ENCODE measurements at places on chromosomes 1 and 21.

- DNase-seq: no peak
These were observed 77.0 kb downstream of the CSMD2 start for GRCh38 chr1:34087986-34088385.

GRCh38 chr21:33622253-33622652 lies 19.3 kb downstream of the CRYZL1 start:
- DNase-seq: no peak

DNA sequence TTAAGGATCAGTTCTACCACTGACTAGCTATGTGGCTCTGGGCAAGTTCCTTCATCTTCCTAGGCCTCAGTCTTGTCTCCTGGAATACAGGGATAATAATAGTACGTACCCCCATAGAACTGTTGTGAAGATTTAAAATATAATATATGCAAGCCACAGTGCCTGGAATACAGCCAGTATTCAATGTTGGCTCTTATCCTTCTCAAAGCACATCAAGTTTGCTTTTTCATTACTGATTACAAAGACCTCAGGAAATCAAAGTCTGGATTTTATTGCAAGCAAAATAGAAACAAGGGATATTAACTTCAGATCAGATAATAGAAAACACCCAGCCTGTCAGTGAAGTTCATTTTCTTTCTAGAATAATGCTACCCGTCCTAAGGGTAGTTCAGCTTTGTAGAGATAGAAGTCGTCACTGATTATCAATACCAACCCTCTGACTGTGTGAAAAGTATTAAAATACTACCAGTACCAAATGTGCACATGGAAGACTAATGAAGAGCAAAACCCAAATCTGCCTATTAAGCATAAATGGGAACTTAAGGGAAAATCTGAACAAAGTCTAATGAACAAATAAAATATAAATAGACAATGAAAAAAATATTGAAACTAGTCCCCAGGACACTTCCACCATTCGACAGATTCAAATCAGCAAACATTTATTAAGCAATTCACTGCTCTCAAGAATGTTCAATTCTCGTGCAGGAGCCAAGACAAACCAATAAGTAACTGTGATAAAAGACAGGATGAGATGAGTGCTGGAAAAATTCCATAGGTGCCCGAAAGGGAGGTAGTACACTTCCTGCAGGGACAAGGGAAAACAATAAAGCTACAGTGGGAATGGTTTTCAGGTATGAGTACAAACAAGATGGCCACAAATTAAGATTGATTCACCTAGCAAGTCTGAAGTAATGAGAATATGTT lies 206.2 kb downstream of the SMYD3 start:
- no peak for DNase-seq

GRCh38 chr1:150874455-150875196 lies 1.8 kb downstream of the ARNT start:
- no peak for DNase-seq

GRCh38 chr1:3741566-3742438 lies 10.4 kb upstream of the CCDC27 start:
- DNase-seq: no peak

- no peak for DNase-seq
These were observed 229.6 kb downstream of the HHAT start for GRCh38 chr1:210558302-210558701.

GRCh38 chr21:44072111-44072510 lies 35.1 kb upstream of the PWP2 start:
- no peak for DNase-seq

DNA sequence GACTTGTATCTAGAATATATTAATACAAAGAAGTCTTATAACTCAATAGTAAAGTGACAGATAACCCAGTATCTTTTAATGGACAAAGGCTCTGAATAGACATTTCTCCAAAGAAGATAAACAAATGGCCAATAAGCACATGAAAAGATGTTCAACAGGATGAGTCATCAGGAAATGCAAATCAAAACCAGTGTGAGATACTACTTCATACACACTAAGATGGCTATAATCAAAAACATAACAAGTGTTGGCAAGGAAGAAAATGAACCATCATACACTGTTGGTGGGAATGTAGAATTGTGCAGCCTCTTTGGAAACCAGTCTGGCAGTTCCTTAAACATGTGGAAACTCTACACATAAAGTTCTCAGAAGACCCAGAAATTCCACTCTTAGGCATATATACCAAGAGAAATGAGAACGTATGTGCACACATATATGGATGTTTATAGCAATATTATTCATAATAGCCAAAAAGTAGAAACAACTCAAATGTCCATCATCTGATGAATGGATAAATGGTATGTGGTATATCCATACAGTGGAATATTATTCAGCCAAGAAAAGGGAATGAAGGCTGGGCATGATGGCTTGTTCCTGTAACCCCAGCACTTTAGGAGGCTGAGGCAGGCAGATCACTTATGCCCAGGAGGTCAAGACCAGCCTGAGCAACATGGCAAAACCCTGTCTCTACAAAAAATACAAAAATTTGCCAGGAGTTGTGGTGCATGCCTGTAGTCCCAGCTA lies 9.9 kb upstream of the MPL start:
- DNase-seq: no peak

DNA sequence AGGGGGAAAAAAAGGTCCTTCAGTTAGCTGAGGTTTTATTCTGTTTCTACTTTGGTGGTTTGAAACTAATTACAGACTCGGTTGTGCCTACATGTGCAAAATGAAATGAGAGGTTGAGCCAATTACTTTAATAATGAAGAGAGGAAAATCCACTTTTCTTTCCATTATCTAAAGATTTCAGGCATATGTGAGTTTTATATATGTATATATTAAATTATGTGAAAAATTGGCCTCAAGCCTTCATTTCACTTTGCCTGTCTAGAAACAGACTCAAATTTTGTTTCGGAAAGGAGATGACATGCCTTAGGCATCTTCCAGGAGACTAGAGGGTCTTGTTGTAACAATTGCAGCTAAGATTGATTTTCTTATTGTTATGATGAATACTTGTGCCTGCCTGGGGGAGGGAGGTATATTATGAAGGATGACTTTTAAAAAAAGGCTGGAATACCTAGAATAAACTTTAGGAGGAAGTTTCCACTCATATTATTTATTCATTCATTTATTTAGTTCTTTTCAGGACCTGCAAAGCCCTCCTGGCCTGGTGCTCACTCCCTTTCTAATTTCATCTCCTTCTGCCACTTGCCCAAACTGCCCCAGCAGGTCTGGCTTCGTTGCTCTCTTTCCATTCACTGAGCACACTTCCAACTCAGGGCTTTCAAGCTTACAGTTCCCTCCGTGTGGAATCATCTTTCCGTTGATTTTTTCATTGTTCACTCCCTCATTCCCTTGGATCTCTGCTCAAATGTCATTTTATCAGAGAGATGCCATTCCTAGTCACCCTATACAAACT lies 94.2 kb upstream of the HOOK1 start:
- DNase-seq: no peak

DNA sequence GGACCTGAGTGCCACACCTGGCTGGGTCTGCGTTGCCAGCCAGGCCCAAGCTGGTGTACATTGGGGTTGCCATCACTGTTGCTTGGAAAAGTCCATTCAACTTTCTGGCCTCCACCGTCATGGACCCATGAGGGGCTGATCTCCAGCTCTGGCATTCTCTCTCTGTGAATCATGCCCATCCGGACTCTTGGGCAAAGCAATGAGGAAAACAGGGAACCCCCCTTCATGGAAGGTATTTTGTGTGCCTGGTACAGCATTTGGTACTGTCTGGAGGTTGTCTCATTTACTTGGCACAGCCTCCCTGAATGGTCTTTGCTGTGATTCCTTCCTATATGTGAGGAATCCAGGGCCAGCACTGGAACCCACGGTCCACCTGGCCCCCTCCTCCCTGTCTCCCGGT lies 99.4 kb downstream of the FOXD2 start:
- DNase-seq: no peak

- no peak for DNase-seq
These were observed 28.5 kb upstream of the PLXNA2 start for GRCh38 chr1:208272713-208273112.

GRCh38 chr1:186763107-186763506 lies 65.6 kb upstream of the PLA2G4A start:
- DNase-seq: no peak

DNA sequence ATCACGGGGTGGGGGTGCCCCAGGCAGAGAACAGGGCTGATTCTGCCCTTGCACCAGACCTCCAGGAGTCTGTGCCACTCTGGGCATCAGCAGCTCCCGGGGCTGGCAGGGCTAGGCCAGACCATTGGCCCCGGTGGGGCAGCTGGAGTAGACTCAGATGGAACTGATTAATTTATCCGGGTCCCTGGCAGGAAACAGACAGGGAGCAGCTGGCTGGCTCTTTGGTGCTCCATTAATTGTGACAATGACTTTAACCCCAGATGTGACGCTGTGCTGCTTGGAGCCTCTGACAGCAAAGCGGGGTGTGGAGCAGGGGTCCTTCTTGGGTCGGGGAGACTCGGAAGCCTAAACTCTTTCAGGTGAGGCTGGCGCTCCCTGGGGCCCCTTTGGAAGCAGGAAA lies 9.5 kb downstream of the EPHA8 start:
- DNase-seq: no peak

DNA sequence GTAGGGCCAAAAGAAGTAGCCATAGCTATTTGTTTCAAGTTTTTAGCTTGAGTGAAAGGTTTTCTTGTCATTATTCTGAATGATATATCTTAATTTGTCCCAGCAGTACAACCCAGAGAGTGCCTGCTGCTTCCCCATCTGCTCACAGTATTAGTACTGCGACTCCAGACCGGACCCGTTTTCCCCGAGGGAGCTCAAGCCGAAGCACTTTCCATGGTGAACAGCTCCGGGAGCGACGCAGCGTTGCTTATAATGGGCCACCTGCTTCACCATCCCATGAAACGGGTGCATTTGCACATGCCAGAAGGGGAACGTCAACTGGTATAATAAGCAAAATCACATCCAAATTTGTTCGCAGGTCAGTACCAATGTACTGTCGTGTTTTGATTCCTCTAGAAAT lies 37.2 kb upstream of the C1orf115 start:
- no peak for DNase-seq

DNA sequence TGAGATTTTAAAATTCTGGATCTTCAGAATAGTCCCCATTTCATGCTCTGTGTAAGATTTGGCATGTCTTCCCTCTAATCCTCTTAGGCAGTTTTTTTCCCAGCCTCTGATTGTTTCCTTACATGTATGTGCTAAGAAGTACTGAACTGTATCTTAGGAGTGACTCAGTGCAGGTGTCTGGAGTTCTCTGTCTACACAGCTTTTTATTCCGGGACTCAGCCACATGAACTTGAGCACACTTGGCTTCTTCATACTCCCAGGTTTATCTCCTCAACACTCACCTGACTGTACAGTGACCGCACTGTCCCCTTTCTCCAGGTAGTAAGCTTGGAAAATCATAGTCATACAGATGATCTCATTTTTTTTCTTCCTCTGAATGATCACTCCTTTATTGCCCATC lies 50.7 kb downstream of the SYT14 start:
- DNase-seq: no peak

DNA sequence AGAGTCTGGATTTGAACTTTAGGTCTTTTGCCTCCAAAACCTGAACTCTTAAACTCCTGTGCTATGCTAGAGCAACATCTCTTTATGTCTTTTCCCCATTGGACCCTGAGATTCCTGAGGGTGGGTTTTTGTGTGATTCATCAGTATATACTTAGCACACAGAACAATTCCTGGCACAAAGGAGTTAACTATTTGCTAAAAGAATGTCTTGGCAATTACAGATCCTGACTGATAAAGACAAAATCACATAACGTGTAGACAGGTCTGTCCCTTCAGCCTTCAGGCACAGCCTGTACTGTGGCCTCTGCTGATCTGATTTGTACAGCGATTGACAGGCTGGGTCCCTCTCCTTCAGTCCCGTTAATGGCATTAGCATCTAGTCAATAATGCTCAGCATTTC lies 162.4 kb upstream of the BEND5 start:
- no peak for DNase-seq

GRCh38 chr1:232519186-232519585 lies 110.7 kb downstream of the SIPA1L2 start:
- DNase-seq: no peak

- DNase-seq: no peak
These were observed 56.4 kb downstream of the SLC45A1 start for GRCh38 chr1:8374356-8374755.

DNA sequence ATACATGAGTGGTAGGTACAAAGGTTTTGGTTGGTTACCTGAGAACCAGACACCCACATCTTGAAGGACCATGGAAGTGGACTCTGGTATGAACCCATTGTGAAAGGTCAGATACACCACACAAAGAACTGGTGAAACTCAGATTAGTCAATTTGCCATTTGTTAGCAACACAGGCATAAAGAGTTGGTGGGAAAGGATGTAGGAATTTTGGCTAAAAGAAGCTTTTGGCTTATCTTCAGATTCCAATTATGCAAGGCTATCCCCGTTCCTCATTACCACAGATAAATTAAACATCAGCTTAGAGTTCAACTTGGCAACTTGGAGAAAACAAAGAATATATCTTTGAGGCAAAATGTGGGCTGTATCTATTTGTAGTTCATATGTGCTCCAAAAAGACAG lies 87.0 kb upstream of the IRF2BP2 start:
- DNase-seq: no peak

DNA sequence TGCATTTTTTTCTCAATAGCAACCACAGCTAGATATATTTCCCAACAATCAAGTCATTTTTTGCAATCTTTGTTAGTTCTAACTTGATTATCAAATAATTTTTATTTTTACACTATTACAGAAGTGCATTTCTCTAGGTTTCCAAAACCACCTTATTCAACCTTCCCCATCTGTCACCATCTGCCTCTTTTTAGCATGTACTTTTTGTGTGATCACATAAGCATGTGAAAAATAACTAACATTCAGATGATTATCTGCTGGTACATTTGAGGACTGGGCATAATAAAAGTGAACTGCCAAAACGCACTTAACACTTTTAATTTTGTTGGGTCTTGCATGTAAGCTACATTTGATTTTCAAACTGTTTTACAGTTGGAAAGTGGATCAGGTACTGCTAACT lies 291.5 kb downstream of the AKT3 start:
- DNase-seq: no peak

GRCh38 chr1:29243871-29244200 lies 7.5 kb downstream of the PTPRU start:
- no peak for DNase-seq

DNA sequence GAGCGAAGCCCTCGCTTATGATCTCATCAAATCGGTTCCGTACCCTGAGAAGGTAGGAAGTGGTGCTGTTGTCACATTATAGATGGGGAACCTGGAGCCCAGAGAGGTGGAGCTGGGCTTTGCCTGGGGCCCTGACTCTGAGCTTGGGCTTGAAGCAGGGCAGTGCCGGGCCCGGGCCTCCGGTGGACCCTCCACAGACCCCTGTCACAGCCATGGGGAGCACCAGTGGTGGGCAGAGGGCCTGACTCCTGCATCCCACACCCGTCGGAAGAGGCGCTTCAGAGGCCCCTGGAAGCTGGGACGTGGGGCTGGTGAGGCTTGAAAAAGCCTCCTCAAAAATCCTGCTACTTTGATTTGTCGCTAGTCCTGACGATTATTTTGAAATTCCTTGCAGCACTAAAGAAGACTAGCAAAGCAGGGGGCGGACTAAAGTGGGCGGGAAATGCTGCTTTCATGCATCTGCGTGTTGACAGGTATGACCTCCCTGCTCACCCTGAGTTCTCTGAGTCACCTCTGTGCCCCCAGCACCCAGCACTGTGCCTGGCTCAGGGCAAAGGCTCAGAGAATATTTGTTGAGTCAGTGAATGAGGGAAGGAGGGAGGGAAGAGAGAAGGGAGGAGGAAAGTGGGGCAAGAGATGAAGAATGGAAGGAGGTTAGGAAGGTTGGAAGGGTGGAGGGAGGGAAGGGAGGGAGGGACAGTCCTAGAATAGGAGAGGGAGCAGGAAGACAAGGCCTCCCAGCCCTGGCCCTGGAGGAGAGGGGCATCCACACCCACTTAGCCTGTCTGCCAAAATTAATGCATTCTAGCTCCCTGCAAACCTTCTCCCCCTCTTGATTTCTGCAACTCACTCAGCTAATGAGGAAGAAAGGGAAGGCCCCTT lies 262.8 kb upstream of the VAMP3 start:
- DNase-seq: no peak

All from stimulated activated CD8-positive, alpha-beta memory T cell treated with anti-CD3 and anti-CD28 coated beads, Interleukin-7, amount 100 ng/mL, for 1 hour (primary cell).